Cortex of kidney (tissue), 1 donor: ENCODE measurements at places on chromosomes 16 and 17.

DNA sequence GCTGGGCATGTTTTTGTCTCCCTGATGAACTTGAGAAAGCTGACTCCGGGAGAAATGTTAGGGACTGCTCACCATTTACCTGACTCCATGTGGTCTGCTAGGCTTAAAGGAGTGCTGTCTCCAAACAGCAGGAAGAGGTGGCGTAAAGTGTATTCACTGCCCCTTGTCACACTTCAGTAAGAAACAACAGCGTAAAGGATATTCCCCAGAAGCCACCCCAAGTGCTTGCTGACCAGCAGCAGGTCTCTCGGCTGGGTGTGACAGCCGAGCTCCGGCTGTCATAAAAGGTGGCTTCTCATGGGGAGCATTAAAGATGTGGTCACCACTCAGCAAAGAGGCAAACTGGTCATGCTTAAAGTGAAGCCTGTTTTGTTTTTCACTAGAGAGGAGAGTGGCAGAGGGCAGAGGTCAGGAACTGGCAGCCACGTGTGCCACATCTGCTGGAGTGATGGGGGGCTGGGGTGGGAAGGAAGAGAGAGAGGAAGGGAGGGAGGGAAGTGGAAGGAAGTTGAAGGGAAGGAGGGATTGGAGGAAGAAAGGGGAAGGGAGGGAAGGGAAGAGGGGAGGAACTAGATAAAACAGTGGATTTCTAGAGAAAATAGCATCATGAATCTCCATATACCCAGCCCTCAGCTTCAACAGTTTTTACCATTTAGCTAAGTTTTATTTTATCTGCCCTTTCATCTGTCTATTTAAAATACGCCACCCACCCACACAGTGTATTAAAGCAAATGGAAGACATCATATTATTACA, 119.3 kb downstream of the CLEC16A start:
- DNase-seq = no peak

GRCh38 chr17:80501741-80502577, 25.6 kb upstream of the NPTX1 start:
- no peak for DNase-seq

GRCh38 chr17:17526369-17526768, 30.2 kb upstream of the RASD1 start:
- no peak for DNase-seq

GRCh38 chr16:51573191-51573590, 422.1 kb upstream of the SALL1 start:
- DNase-seq = no peak

DNA sequence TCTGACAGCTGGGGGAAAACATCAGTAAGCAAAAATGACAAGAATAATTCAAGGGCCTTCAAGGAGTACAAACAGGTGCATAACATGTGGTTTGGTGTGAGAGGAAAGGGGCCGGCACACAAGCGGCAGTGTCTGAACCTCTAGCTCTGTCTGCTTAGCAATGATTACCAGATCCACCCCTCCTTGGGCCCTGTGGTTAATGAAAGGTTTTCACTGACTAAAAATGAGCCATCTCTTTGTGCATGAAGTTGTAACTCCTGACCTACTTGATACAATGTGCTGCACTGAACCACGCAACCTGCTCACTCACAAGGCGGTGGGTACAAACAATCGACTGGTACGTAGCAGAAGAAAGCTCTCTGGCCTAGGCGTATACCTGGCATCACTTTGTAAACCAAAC, 15.1 kb downstream of the FAM117A start:
- DNase-seq = no peak

DNA sequence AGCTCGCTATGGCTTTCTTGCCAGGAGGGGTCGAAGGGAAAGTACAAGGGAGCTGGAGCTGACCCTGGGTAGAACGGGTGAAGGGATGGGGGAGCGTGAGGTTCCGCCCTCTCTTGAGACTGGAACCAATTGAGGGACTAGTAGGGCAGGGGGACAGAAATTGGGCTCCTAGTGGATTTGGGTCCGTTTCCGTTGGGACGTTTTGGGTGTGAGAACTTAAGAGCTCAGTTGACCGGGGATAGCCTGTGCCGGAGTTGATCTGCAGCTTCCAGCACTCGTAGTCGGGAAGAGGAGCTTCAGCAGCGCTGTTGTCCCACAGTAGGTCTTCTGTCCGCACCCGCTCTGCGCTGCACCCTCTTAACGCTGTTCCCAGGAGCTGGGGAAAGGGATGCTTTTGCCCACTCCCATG, 481 bp downstream of the CNTROB start:
- DNase-seq = no peak

DNA sequence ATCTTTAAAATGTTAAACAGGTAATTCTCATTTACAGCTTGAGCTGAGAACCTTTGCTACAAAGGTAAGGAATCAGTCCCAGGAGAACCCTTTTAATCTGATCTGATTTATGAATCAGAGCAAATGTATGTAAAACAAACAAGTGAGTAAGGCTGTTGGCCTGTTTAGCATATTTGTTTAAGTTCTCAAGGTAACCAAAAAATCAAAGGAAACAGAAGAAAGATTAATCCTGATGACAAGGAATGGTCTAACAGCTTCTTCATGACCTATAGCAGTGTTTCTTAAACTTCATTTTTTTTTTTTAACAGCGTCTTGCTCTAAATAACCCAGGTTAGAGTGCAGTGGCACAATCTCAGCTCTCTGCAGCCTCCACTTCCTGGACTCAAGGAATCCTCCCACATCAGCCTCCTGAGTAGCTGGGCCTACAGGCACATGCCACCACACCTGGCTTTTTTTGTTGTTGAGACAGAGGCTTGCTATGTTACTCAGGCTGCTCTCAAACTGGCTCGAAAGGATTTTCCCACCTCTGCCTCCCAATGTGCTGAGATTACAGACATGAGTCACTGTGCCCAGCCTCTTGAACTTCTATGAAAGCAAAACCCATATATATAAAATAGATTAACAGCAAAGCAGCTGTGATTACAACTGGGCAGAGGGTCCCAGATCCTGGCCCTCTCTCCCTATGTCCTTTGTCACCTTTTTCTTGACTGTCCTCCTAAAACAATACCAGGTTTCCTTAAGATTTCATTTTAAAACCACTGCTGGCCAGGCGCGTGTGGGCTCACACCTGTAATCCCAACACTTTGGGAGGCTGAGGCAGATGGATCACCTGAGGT, 5.1 kb upstream of the JPT1 start:
- no peak for DNase-seq

DNA sequence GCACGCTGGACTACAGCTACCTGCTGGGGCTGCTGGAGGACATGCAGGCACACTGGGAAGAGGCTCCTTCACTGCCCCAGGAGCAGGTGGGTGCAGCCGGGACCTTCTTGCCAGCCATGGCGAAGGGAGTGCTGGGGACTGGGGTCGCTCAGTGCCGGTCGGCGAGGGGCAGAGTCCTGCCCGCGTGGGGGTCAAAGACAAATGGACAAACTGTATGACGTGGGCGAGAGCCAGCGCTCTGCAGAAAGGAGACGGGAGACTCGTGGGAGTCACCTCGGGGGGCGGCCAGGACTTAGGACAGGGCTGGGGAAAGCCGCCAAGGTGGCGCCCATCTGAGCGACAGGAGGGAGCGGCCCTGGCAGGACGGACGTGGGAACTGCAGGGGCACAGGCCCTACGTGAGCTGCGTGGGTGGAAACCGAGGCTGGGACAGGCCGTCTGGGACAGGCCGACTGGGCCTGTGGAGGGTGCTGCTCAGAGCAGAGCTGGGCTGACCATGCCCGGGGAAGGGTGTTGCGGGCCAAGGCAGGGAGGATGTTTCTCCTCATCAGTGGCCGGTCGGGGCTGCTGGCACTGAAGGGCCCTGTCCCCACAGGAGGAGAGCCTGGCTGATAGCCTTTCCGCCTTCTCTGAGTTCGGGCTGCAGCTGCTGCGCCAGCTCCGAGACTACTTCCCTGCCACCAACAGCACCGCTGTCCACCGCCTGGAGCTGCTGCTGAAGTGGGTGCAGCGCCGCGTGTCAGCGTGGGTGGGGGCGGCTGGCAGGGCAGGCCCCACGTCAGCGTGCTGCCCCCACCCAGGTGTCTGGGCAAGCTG, 8.0 kb downstream of the TSR3 start:
- DNase-seq = no peak

DNA sequence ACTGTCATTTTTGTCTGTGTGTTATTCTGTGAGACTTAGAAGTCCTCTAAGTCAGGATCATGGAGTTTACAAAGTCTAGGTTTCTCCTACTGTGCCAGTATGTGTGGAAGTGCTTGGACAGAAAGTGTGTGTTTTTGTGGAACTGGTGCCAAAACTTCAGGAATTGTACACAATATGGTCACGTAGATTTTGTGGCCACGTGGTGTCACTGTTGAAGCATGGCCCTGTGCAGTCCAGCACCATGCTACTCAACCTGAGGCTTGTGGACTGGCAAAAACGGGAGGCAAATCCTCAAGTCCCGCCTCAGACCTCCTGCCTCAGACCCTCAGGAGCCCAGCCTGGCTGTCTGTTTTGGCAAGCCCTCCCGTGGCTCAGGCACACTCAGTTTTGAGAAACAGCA, 16.7 kb upstream of the ALKBH5 start:
- DNase-seq = no peak

DNA sequence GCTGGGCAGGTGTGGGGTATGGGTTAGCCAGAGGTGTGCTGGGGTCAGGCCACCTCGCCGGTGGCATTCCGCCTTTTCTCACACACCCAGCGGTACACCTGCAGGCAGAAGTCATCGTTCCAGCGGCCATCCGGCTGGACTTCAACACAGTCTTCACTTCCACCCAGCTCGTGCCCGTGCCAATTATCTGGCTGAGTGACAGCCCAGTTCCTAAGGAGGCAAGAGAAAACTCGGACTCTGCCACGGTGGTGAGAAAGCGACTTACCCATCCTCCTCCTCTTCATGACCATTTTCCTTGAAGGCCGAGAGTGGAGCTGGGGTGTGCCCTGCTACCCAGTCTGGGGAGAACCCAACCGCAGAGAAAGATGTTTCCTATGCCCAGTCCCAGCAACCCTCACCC, 13.1 kb downstream of the ASGR2 start:
- DNase-seq = no peak

- DNase-seq = no peak
These were observed 13.1 kb downstream of the DBNDD1 start for GRCh38 chr16:90005956-90006663.

DNA sequence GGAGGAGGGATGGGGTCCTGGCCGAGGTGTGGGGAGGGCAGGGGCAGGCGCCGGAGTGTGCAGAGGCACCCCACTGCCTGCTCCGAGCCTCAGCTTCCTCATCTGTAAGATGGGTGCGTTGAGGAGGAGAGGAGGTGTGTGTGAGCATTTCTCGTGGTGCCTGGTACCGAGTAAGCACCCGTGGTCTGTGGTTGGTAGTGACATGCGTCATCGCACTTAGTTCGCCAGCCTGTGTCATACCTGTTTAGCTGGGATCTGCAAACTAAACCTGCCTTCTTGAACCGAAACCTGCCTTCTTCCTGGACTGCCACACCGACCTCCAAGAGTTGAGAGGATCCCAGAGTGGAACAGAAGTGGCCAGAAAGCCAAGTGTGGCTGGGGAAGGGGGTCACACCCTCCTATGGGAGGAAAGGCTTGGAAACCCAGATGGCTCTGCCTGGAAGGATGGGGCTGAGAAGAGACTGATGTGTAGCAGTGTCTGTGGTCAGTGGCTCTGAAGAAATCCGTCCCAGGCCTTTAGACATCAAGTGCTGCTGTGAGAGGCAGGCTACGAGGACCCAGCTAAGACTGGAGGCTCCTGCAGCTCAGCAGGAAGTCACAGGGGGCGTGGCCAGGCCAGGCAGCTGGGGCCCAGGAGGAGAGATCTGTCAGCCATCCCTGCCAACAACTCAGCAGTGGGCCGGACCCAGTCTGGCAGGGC, 162.6 kb upstream of the PLCG2 start:
- DNase-seq = no peak

- DNase-seq = no peak
These were observed 5.3 kb downstream of the ATP6V0A1 start for GRCh38 chr17:42463976-42464400.

DNA sequence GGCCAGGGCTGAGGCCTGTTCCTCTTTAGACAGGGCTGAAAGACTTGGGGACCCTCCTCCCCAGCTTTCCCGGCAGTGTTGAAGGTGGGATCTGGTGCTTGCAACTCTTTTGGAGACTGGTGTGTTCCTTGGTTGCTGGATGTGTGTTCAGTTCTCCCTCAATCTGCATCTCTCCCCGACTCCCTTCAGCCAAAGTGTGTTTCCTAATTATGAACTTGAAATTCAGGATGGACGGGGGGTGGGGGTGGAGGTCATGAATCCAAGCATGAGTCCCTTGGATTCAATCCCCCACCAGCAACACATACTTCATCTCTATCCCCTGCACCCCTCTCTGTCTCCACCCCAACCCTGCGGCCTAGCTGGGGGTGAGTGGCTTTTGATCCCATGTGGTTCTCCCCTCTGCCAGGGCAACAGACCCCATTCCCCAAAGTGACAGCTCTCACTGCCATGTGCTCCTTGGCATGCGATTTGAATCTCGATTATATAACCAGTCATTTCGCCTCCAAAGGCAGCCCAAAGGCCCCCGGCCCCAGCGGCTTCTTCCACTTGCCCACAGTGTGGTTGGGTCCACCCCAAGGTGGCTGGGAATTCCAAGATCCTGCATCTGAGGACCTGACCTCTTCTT, 1.3 kb downstream of the ARHGAP23 start:
- DNase-seq = no peak

DNA sequence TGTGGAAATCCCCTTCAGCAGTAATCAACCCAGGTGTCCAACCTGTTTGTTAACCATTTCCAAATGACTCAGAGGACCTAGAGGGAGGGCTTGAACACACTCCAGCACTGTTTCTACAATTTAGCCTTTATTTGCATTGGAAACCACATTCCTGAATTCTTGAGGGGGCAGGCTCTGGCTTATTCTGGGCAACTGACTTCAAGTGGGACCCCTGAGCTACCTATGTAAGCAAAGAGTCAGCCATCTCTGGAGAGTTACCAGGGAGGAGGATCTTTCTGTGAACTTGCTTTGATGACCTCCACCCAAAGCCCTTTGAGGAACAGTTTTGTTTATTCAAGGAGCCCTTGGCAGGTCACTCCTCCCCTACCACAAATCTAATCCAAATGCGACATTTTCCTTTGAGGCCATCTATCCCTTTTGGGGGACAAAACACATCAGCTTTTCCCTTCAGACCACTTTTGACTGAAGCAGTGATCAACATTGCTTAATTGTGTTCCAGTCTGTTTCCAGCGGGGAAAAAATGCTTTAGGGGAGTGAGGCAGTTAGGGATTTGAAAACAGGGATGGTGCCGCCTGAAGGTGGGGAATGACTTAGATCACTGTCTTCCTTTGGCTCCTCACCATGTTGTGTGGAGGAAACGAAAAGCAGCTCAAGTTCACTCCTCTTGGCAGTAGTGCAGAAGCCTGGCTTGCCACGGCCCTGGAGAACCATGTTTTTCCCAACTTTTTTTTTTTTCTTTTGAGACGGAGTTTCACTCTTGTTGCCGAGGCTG, 46.2 kb downstream of the TUBD1 start:
- no peak for DNase-seq

DNA sequence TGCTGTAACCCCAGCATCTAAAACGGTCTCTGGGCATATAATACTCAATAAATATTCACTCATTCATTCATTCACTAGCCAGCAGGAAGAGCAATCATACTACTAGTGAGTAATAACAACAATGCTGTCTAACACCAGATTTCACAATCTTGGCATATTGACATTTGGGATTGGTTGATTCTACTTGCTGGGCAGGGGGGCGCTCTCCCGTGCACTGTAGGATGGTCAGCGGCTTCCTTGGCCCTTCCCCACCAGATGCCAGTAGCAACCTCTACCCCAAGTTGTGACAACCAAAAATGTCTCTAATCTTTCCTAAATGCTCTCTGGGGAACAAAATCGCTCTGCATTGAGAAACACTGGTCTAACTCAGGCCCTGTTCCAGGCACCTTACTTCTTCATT, 20.7 kb downstream of the WFDC1 start:
- no peak for DNase-seq
